ENCODE measurements at places on chromosomes 16 and 17. TPM values are rescaled to one million over a fixed set of nuclear protein-coding genes. Genes with fewer than 3 reads are reported as not detected.

PSMD3 gene
- 125 TPM for total RNA-seq

IGF2BP1 gene
- total RNA-seq = 0.02 TPM

TEX14 gene
- total RNA-seq = 0.23 TPM

EPOP gene
- total RNA-seq = 7.3 TPM

LRRC75A gene
- total RNA-seq = 1.8 TPM

TAT gene
- not detected for total RNA-seq

ALG1 gene
- 32.5 TPM for total RNA-seq

SLC38A8 gene
- total RNA-seq = not detected

CORO6 gene
- 3.1 TPM for total RNA-seq

DCXR gene
- 124 TPM for total RNA-seq

PIMREG gene
- total RNA-seq = 24.9 TPM

C17orf50 gene
- total RNA-seq = not detected

Data from T-helper 2 cell treated with Interferon-gamma antibody and Interleukin-4, amounts not matched to agents 100 ng/mL and 5 ng/mL, for 36 hours (primary cell).